ENCODE measurements at places on chromosomes 6 and 20. TPM values are rescaled to one million over a fixed set of nuclear protein-coding genes. Genes with fewer than 3 reads are reported as not detected.

The TINAG gene
- not detected for polyA plus RNA-seq

The TRDN gene
- polyA plus RNA-seq, result not detected

The LCA5 gene
- 2.9 TPM for polyA plus RNA-seq

The EYA4 gene
- 0.21 TPM for polyA plus RNA-seq

The CLPSL2 gene
- polyA plus RNA-seq, result 2.5 TPM

The RPN2 gene
- 43.8 TPM for polyA plus RNA-seq
